ENCODE measurements at places on chromosomes 6 and 20.

DNA sequence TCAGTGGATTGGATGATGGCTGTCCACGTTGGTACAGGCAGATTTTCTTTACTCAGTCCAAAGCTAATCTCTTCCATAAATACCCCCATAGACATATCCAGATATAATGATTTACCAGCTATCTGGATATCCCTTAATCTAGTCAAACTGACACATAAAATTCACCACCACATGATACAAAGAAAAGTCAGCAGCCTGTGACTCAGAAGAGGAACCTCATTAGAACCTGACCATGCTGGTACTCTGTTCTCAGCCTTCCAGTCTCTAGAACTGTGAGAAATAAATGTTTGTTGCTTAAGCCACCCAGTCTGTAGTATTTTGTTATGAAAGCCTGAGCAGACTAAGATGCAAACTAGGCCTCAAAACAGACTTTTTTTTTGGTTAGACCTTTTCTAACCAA lies 431.3 kb upstream of the RNF217 start:
- DNase-seq = no peak

DNA sequence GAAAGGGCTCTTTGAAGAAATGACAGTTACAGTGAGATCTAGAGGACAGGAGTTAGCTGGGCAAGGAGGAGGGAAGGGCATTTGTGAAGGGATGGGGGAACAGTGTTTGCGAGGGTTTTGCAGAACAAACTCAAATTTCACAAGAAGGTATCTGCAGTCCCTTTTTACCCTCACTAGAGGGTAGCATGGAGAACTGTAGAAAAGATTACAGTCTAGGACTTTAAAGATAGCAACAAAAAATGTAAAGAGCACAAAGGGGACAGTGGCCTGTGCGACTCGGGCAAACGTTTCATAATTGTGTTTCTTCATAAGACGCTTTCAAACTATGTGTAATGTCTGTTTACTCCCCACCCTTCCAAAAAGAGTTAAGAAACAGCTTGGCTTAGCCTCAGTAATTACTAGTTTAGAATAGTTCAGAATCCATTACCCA lies 21.2 kb upstream of the ASXL1 start:
- DNase-seq = peak; percentile 55

- DNase-seq = peak; percentile 86
Measured at GRCh38 chr6:32984622-32985389, 16.4 kb downstream of the BRD2 start.

GRCh38 chr6:26175428-26176181 lies 88.4 kb downstream of the HFE start:
- peak; percentile 76 for DNase-seq

GRCh38 chr6:140203661-140204147 lies 829.3 kb upstream of the CITED2 start:
- no peak for DNase-seq

DNA sequence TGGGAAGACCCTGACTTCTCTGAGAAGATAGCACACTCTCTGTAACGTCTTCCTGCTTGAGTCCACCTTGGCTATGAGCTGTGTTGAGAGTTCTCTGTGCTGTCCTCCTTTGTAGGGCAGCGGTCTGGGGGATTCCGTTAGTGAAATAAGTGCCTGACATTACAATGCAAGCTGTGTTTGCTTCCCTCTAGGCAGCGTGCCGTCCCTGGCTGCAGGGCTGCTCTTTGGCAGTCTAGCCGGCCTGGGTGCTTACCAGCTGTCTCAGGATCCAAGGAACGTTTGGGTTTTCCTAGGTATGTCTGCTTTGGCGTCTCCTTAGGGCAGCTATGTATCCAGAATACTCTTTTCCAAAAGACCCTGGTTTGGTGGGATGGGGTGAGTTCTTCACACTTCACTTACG lies 2.8 kb downstream of the TMEM14C start:
- no peak for DNase-seq

GRCh38 chr6:73746787-73747186 lies 50.8 kb downstream of the CD109 start:
- no peak for DNase-seq

GRCh38 chr6:158605266-158605878 lies 39.2 kb downstream of the DYNLT1 start:
- peak; percentile 63 for DNase-seq

DNA sequence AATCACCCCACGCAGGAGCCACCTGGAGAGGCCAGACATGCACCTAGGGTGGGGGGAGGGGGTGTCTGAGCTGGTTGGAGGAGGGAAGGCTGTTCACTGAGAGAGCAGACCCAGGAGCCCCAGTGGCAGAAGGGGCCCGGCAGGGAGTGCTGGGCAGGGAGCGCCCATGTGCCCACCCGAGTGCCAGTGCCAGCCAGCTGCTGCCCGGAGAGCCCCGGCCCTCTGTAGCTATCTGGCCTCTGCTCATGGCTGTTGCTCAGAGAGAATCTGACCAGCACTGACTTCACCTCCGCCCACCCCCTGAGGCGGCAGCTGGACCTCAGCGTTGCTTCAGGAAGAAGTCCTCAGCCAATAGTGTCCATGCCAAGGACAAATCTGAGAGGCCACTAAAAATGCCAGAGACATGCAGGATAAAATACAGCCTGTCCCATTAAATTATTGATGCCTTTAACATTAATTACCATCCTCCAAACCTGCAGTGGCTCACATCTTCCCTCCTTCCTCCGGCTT lies 22.8 kb downstream of the SLC17A9 start:
- DNase-seq = no peak
